Osteocyte (in vitro differentiated cells): ENCODE measurements at places on chromosomes 5 and 9. TPM values are rescaled to one million over a fixed set of nuclear protein-coding genes. Genes with fewer than 3 reads are reported as not detected.

- no peak for DNase-seq
These were observed 21.9 kb downstream of the ARRDC3 start for GRCh38 chr5:91361055-91361701.

- no peak for DNase-seq
These were observed 22.5 kb downstream of the EDIL3 start for GRCh38 chr5:84362061-84362720.

DNA sequence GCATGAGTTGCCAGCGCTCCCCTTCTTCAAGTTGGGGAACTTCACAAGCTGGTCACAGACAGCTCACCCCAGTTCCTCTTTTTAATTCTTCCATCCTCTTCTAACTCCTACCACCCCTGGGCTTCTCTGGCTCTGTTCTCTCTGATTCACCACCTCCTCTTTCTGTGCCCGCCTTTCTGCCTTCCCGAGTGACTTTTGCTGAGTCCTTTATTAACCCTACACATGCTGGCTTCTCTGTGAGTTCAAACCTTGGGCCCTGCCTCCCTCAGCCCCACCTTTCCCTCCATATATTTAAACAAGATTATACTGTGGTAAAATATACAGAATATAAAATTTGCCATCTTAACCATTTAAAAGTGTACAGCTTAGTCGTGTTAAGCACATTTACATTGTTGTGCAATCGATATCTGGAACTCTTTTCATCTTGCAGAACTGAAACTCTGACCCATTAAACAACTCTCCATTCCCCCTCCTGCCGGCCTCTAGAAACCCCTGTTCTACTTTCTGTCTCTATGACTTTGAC, 32.0 kb downstream of the SLC46A2 start:
- DNase-seq, result no peak

DNA sequence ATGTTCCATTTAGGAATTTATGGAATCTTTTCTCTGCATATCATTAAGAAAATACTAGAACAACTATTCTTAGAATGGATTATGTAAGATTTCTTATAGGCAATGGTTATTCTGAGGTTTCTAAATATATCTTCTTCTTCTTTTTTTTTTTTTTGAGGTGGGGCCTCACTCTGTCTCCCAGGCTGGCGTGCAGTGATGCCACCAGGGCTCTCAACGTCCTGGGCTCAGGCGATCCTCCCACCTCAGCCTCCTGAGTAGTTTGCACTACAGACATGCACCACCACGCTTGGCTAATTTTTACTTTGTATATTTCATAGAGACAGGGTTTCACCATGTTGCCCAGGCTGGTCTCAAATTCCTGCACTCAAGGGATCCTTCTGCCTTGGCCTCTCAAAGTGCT, 137.2 kb downstream of the SREK1 start:
- DNase-seq, result no peak

GRCh38 chr9:138013836-138014562, 136.4 kb downstream of the CACNA1B start:
- no peak for DNase-seq

- no peak for DNase-seq
These were observed 57.1 kb upstream of the GLRX start for GRCh38 chr5:95879661-95880060.

- no peak for DNase-seq
These were observed at the start of gene EGFLAM for GRCh38 chr5:38258319-38259061. Gene EGFLAM (plus strand): TSS chr5:38258559. CDS start chr5:38258755, 196 bp downstream.

Gene PCDHB11
- 1.9 and 2.4 TPM in 2 replicates for total RNA-seq

Gene BRD9
- 38.2 and 39.4 TPM in 2 replicates for total RNA-seq

Gene ZCCHC9
- 17.3 and 20.9 TPM in 2 replicates for total RNA-seq

- DNase-seq, result no peak
These were observed 358.0 kb upstream of the PCSK5 start for GRCh38 chr9:75532233-75533050.

DNA sequence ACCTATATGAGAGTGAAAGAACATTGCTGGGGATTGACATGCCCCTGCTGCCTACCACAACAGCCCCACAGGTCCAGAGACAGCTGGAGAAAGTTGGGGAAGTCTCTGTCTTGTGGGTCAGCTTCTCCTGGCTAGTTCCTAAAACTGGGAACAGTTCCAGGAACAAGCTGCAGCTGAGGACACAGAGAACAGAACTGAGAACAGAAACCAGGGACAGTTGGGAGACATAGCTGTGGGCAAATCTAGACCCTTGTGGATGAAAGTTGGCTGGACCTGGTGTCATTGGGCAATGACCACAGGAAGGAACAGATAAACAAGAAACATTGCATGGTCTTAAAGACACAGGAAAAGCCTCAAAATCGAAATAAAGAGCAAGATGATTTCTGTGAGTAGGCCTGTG, 58.3 kb upstream of the MOCS2 start:
- DNase-seq, result no peak

DNA sequence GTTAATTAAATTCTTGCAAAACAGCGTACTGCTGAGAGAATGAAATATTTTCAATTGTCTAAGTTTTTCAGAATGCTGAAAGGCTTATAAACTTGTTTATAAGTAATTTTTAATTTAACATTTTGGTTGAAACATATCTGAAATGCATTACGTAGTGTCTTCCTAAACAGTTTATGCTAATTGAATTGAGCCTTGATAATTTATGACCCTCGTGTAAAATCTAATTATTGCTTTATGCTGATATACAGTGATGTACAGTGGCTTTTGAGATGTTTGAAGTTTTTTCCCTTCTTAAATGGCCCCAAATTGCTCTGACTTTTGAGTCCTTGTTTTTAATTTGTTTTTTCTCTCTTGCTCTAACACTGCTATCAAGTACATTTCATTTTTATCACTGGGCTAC, 262.7 kb downstream of the FBXL7 start:
- DNase-seq, result no peak

Gene RNF14
- total RNA-seq, result 66.8 and 73.8 TPM in 2 replicates

Gene PHYHD1
- total RNA-seq, result 4.6 and 6.0 TPM in 2 replicates

DNA sequence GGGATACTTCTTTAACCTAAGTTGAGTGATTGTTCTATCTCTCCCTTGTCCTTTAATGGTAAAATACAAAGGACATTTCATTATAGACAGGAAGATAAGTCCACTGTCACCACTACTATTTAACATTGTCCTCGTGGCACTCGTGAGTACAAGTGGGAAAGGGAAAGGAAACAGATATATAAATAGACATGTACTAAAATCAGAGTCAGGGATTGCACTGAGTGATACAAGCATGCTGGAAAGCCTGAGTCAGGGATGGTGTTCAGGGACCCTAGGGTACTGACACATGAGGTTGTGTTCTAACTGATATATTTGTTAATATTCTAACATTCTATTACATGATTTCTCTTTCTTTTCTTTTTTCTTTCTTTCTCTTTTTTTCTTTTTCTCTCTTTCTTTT, 74.8 kb upstream of the FAM170A start:
- no peak for DNase-seq

DNA sequence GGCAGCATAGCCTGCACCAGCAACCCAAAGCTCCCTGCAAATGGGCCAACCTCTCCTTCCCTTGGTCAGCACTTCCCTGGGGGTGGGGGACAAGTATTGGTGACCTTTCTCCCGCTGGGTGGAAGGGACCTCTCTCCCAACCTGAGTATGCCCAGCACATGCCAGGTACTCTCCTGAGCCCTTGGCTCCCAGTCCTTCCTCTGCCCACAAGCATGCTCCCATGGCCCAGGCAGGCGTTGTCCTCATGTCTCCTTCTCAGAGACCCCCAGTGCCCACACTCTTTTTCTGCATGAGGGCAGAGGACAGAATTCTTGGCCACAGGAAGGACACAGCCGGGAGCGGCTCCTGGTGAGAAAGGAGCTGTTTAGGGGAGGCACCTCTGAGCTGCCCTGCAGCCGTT, 60.3 kb downstream of the PHF2 start:
- no peak for DNase-seq

DNA sequence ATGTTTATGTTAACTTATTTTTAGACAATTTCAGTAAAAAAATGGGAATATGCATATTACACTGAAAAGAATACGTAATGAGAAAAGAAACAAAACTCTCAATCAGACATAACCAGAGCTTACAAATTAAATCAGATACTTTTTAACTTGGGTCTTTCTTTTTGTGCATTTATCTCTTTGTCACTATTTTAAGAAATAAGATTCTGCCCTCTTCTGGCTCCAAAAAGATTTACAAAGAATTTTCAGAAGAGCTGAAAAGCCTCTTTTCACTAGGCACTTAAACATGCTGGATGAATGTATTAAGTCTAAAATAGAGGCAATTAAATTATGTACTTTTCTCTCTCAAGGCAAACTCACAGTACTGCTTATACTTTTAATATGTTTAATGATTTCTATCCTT, 55.5 kb downstream of the CEP120 start:
- DNase-seq, result no peak

DNA sequence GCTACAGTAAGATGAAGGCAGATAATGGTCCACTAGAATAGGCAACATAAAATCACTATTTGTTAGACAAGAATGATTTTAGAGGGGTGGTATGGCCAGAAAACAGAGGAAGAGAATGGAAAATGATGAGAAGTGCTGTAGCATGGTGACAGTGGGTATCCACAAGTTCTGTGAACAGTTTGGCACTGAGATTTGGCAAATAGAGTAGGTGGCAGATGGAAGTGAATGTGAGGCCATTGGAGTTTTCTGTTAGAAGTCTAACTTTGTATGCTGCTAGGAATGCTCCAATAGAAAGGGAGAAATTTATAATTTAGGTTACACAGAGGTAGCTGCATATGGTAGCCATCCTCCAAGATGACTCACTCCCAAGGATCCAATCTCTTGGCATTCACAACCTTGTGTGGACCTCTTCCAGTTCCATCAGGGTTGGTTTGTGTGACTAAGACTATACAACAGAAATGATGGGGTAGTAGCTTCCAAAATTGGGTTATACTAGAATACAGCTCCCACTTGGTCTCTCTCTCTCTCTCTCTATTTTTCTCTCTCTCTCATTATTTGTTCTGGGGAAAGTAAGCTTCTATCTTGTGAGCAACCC, 646.9 kb upstream of the ZNF608 start:
- DNase-seq, result no peak

DNA sequence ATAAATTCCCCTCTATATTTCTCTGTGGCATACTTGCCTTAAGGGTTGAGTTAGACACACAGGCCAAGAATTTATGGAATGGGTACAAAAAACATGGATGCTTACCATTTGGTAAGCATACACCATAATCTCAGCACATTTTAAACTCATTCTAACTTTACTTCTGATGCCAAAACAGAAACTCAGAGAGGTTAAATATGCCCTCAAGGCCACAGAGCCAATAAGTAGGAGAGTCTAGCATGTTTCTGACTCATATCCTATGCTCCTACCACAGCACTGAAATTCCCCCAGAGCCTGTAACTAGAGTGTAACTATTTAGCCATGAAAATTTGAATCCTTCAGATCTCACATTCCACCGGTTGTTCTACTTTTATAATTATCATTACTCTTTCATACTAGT, 559.7 kb downstream of the ACTL7B start:
- DNase-seq, result no peak

DNA sequence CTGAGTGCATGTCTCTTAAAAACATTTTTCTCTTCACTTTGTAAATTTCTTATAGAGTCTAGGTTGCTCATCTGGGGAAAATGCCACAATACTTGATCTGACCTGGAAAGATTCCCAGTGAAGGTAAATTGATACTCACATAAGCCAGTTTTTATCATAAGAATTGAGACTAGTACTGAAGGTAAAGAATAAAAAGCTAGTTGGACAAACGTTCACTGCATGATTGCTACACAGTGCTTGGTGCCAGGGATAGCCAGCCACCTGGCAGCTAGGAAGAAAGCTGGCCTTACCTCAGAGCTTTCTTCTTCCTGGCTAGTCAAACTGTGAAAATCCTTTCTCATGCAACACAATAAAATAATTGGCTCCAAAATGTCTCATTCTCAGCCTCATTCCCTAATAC, 77.1 kb downstream of the MUSK start:
- DNase-seq, result no peak

DNA sequence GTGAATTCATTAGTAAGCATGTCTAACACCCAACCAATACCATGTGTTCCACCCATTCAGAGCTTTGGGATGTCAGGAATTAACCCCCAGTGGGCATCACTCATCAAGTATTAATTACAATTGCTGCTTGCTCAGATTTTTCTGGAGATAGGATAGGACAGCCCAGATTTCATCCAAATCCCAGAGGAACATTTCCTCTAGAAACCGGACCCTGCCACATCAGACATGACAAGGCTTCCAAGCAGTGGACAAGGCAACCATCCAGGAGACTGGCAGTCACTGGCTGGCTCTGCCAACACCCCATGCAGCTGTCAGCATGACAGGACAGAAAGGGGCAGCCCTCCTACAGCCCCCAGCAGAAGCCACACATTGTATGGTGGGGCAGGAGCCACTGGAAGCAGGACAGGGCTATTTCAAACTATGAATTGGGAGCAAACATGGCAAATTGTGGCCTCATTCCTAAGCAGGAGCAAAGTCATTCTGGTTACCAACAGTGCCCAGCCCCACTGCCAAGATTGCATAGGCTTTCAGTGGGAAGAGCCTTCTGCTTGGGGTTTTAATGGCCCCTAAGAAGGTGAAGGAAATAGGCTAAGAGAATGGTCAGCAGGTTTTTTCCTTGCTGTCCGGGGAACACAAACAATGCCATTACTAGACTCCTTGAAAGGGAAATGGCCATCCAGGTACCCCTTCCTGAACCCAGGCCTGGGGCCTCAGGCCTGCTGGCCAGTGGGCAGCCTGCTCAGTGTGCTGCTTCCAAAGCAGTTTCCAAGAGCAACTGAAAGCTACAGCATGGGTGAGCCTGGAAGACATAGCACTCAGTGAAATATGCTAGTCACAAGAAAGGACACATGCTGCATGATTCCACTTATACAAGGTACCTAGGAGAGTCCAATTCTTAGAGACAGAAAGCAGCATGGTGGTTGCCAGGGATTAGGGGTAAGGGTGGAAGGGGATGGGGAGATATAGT, 294.7 kb upstream of the SLC30A5 start:
- no peak for DNase-seq

DNA sequence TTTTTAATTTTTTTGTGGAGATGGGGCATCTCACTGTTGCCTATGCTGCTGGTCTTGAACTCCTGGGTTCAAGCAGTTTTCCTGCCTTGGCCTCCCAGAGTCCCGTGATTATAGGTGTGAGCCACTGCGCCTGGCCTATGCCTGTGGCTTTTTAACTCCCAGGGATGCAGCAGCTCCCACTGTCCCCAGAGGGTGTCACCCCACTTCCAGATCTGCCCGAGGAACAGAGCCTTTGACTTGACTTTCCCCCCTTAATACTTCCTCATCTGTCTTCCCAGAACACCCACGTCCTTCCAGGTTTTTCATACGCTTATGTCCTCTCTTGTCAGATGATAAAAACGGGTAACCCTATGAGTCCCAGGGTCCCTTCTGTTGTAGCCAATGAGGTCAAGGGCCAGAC, 7.6 kb upstream of the PRRC2B start:
- no peak for DNase-seq
